ENCODE measurements at places on chromosomes 6 and 20. TPM values are rescaled to one million over a fixed set of nuclear protein-coding genes. Genes with fewer than 3 reads are reported as not detected.

Gene KCNB1
- not detected for total RNA-seq

Gene SLPI
- not detected for total RNA-seq

Gene TGM3
- total RNA-seq, result not detected

Gene MYMX
- total RNA-seq, result not detected

Gene HDGFL1
- not detected for total RNA-seq

Gene CLPSL2
- total RNA-seq, result not detected

Gene CD2AP
- total RNA-seq, result 30.0 TPM

Gene APOM
- total RNA-seq, result 0.43 TPM

Gene EYS
- total RNA-seq, result under 0.01 TPM

Gene PGC
- total RNA-seq, result not detected

Gene TRIM31
- total RNA-seq, result not detected

DNA sequence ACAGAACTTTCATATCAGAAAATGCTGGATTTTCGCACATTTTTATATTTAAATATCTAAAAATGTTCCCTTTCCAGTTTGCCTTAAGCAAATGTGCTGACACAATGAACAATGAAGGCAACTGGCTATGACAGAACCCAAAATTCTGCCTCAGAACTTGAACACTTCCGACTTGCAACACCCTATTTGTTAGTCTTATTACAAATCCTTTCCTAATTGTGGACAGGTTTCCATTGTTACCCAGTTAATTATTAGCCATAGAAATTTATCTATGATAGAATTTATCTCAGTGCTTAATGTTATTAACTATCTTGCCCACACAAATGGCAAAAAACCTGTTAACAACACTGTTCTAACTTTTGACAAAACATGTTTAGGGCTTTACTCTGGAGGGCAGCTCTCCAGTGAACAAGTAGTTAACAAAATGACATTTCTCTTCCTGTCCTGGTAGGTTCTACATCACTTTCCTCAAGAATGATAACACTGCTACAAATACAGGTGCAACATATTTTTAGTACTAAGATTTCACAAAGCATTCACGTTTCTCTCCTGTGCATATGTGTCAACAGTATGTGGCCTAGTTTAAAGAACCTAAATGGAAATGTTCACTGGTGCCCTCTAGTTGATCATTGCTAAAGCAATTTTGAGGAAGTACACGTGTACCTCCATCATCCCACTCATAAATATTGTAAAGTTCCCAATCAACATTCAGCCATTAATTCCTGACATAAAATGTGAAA lies 58.4 kb downstream of the HIVEP2 start:
- DNase-seq, result peak; percentile 66

- DNase-seq, result peak; percentile 7
These were observed 345 bp upstream of the CST5 start for GRCh38 chr20:23879811-23880374.

- no peak for DNase-seq
These were observed 40.6 kb downstream of the KCNS1 start for GRCh38 chr20:45060294-45060693.

- peak; percentile 20 for DNase-seq
These were observed 118.6 kb upstream of the CCDC28A start for GRCh38 chr6:138654715-138655634.

DNA sequence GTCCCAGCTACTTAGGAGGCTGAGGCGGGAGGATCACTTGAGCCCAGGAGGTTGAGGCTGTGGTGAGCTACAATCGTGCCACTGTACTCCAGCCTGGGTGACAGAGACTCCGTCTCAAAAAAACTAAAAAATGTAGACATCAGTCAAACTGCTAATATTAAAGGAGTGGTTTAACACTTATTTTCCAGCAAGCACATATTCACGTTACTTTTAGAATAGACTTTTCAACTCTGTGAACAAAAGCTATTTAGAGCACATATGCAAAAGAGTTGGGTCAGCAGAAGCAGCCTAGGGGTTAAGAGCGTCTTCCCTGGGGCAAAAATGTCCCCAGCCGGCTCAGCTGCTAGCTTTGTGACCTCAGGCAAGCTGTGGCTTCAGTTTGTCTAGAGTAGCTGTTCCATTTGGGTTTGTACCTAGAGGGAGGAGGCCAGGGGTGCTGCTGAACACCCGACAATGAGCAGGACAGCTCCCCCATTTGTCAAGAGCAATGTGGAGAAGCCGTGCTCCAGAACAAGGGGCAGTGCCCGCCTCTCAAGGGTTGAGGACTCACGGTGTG lies 62.5 kb upstream of the PTGIS start:
- DNase-seq, result no peak

DNA sequence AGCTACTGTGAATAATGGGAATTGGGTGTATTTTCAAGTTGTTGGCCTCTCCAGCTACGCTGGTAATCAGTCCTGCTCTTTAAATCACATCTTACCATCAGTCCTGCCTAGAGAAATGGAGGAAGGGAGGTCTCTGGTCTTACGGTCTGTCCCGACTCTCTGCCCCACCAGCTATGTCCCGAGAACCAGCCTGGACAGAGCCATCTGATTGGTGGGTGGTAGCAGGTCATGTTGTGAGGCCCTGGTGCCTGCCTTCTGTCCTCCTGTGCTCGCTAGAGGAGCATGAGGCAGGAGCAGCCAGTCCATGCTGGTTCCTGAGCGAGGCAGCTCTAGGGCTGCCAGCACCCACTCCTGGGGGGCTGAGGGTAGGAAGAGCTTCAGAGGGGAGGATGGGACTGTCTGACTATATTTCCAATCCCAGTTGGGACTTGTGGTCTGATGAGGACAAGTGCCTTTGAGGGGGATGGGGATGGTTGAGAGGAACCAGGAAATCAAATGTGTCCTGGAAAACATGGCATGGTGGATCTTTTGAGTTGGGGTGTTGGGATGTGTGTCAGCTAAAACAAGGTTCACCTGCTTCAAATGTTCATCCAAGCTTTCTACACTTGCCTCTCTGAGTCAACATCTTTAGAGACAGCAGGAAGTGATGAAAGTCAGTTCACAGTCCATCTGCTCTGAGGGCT lies 33.0 kb downstream of the SYNJ2 start:
- DNase-seq, result no peak

- peak; percentile 82 for DNase-seq
These were observed 115.1 kb downstream of the JAG1 start for GRCh38 chr20:10558635-10559187.

- DNase-seq, result no peak
These were observed 1152.0 kb downstream of the KHDRBS2 start for GRCh38 chr6:61134028-61134427.

DNA sequence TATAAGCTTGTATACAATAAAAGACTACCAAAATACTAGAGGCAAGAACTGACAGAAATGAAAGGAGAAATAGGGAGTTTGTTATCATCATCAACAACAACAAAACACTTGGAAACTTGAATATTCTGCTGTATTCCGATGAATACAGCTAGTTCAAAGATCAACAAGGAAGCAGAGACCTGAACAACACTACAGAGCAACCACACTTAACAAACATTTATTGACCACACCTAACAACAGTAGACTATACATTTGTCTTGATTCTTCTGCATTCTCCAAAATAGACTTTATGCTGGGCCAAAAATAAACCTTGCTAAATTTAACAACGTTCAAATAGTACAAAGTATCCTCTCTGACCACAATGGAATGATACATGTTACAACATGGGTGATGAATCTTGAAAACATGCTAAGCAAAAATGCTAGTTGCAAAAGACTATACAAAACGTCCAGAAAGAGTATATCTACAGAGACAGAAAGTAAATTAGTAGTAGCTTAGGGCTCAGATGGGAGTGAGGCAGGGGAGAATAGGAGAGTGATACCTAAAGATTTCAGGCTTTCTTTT lies 39.1 kb upstream of the PAK5 start:
- peak; percentile 1 for DNase-seq

GRCh38 chr6:80319196-80319595 lies 212.7 kb downstream of the BCKDHB start:
- DNase-seq, result no peak

- no peak for DNase-seq
These were observed 3.0 kb downstream of the ENPP3 start for GRCh38 chr6:131640100-131640499.

DNA sequence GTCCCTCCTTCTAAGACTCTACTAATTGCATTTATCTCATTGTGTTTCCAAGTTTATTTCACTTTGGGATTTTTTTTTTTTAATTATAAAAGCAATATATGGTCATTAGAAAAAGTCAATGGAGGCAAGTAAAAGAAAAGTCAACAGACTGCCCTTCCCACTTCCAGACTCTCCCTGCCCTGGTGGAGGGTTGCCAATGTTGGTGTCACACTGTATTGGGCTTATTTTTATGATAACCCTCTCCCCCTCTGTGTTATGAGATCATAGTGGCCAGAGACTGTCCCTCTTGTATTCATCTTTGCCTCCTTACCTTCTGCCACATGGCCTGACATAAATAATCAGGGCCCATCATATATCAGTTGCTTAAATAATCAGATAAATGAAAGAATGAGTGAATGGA lies 63.4 kb downstream of the LRRC1 start:
- no peak for DNase-seq

DNA sequence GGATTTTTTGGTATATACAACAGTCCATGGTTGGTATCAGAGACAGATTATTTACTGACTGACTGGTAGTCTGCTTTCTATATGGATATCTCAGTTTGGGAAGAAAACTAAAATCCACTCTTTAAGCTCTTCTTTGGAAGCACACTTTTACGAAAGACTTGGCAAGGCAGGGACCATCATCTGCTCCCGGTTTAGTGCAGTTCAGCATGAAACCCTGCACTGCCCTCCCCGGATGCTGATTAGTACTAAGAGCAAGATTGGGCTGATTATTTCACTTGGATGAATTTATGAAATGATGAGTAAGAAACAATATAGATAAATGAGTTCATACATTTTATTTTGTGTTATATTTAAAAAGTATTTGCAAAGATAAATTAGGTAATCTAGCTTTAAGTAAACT lies 56.3 kb downstream of the RGS17 start:
- DNase-seq, result no peak

GRCh38 chr6:147530132-147531060 lies 21.9 kb downstream of the SAMD5 start:
- peak; percentile 60 for DNase-seq

- DNase-seq, result no peak
These were observed 12.9 kb upstream of the CEP85L start for GRCh38 chr6:118663993-118664985.

GRCh38 chr20:38894091-38894847 lies 31.9 kb upstream of the FAM83D start:
- peak; percentile 4 for DNase-seq

- no peak for DNase-seq
These were observed 57.2 kb downstream of the TMEM200A start for GRCh38 chr6:130423044-130423443.

DNA sequence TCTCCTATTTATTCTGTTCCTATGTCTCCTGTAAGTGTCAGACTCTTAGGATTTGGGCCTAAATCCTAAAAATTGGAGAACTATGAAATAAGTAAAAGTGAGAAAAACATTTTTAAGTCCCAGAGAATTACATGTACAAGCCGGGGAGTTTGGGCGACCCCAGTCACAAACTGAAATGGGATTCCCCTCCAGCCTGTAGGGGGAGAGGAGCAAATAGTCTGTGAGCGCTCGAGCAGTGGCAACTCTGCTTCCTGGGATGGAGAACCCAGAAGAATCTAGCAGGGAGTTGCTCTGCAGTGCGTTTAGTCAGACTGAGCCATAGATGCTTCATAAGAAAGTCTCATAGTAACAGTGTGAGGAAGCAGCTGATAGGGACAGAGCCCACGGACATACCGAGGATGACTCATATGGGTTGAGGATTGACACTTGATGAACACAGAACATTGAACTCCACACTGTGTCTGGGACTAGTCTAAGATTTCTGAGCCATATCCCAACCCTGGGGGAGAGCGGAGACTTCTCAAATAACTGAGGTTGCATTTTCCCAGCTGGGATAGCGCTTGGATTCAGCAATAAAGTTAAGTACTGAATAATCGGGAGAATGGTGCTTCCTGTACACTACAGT lies 437.2 kb downstream of the BCKDHB start:
- peak; percentile 28 for DNase-seq

DNA sequence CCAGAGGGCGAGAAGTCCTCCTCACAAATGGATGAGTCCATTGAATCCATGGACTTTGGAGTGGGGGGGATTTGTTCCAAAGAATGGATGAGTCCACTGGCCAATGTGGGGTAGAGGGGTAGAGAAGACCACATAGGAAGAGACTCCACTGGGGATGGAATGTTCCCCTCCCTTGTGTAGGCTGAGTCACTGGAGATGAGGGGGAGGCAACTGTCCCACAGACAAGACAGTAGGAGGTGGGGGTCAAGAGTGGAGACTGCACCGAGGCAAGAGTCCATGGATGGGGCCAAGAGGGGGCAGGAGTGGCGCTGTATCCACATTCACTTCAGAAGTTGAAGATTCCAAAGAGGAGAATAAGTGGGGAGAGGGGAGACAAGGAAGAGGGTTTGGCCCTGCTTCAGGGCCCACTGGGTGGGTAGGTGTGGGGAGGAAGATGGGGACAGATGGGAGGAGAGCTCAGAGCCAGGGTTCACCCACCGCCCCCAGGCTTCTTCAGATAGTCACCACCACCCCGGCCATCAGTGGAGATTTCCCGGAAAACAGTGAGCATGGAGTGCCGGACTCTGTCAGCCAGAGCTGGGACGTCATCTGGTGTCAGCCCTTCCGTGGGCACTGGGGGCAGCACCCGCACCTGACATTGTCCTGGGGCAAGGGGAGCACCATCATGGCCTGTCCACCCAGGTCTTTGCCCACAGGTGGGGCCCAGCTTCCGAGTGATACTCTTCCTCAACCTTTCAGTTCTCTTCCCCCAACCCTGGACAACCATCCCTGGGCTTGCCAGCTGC lies 4.6 kb downstream of the EGFL8 start:
- DNase-seq, result no peak

DNA sequence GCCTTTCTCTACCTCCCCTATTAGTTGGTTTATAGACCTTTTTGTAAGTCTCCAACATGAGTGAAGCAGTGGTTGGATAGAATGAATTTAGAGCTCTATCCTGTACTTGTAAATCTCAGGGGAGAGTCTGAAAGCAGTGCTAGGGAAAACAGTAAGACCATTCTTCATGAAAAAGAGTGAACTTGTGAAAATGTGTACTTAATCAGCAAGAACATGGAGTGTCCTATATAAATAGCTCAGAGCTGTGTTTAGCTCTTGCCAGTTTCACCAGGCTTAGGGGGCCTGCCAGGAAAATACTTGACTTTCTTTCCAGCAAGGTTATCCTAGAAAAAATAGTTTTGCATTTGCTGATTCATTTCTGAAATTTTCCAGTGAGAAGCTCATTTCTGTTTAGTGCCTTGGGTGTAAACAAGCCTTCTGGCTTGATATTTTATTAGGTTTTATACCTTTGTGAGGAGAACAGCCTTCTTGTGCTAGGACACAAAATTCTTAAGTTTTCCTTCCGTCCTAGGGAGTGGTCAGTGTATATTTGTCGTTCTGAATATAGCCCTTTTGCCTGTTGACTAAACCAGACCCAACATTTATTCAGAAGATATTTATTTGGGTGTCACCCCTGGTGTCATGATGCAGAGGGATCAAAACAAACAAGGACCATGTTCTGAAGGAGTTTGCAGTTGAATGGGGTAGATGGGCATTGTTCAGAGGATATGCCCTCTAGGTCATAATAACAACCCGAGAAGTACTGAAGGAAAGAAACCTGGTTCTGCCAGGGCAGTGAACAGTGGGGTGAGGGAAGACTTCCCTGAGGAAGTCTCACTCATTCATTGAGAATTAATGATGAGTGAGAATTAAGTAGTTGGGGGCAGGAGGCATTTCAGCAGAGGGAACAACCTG lies 7.6 kb downstream of the ARFGEF2 start:
- peak; percentile 75 for DNase-seq
